Uterine smooth muscle cell (primary cell): ENCODE measurements at places on chromosomes 11 and 22. TPM values are rescaled to one million over a fixed set of nuclear protein-coding genes. Genes with fewer than 3 reads are reported as not detected.

XKR3 gene
- total RNA-seq, result not detected in 2 replicates

MAJIN gene
- total RNA-seq, result not detected in 2 replicates

HPX gene
- total RNA-seq, result 0.33 and 0.50 TPM in 2 replicates

DNHD1 gene
- total RNA-seq, result 9.0 and 12.2 TPM in 2 replicates

FGF4 gene
- total RNA-seq, result not detected in 2 replicates

PIH1D2 gene
- 0.87 and 2.2 TPM in 2 replicates for total RNA-seq

PLCB3 gene
- 55.2 and 56.8 TPM in 2 replicates for total RNA-seq

MRGPRE gene
- total RNA-seq, result not detected in 2 replicates
